HCT116 (cell line): ENCODE measurements at places on chromosomes 7 and 10. TPM values are rescaled to one million over a fixed set of nuclear protein-coding genes. Genes with fewer than 3 reads are reported as not detected.

The GIMAP5 gene
- 0.57 TPM for total RNA-seq

The UCMA gene
- not detected for total RNA-seq

The CFAP70 gene
- total RNA-seq = 2.9 TPM

The ADK gene
- 55.0 TPM for total RNA-seq

The HOXA9 gene
- 91.0 TPM for total RNA-seq

The ADCYAP1R1 gene
- 0.12 TPM for total RNA-seq

The OR6B1 gene
- total RNA-seq = not detected

The KLF6 gene
- total RNA-seq = 82.2 TPM

The ARL3 gene
- total RNA-seq = 13.3 TPM

The ST8SIA6 gene
- total RNA-seq = 1.3 TPM

The MBL2 gene
- total RNA-seq = not detected

The TPST1 gene
- total RNA-seq = 11.4 TPM

DNA sequence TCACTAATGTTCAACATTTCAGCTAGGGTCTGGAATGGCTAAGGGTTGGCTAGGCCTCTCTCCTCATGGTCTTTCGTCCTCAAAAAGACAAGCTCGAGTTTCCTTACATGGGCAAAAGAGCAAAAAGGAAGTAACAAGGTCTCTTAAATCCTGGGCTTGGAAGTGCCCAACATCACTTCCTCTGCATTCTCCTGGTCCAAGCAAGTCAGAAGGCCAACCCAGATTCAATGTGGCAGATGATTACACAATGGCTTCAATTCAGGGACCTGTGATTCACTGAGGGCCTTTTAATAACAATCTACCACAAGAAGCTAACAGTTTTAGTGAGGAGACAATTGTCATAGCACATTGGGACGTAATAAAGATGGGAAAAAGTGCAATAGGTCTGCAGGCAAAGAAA is 4.4 kb upstream of the NUP205 start:
- no peak overlapping the region for H3K27ac ChIP-seq
- no peaks in the 10 kb centered on the region for H3K4me1 ChIP-seq
- no peak overlapping the region for H3K4me3 ChIP-seq

GRCh38 chr10:26516540-26517101 is 78.5 kb downstream of the APBB1IP start:
- no peaks in the 10 kb centered on the region for H3K27me3 ChIP-seq
- H3K4me3 ChIP-seq = no peak overlapping the region
- no peak for DNase-seq
- H3K4me1 ChIP-seq = no peaks in the 10 kb centered on the region

DNA sequence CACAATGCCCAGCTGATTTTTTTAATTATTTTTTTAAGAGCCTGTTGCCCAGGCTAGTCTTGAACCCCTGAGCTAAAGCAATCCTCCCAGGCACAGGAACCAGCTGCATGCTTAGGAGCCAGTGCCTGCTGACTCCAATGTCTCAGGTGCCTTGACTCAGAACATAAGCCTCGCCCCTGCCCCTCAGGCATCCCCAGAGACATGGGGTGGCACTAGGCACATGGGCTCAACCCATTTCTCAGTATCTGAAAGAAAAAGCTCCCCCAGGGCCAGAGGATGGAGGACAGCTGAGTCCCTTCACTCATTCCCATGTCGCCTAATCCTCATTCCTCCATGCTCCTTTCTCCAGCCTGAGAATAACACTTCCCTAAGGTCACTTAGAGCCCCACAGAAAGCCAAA is 39.1 kb downstream of the KCNH2 start:
- 0 out of 2 replicates have a peak, but pooled peaks cover 3% of the 10 kb centered on the region for H3K4me1 ChIP-seq
- H3K4me3 ChIP-seq = no peak overlapping the region
- no peak overlapping the region for H3K27ac ChIP-seq
- no peak for DNase-seq

DNA sequence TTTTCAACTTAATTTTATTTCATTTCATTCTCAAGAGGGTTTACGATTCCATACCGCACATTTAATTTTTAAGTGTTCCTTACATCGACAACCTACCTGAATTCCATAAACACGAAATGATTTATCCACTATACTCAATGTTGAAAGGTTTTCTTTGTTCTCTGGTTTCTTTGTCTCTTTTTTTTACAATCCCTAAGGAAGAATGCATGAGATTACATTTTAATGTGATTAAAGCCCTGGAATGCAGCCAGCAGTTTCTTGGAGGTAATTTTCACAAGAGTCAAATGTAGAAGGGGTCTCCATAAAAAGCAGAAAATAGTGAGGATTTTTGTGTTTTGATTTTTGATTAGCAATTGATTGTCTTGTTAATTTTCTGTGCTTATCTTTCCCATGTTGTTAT is 59.2 kb upstream of the ADCY1 start:
- no peak overlapping the region for H3K4me3 ChIP-seq
- H3K36me3 ChIP-seq = no peaks in the 10 kb centered on the region
- H3K27ac ChIP-seq = no peak overlapping the region
- DNase-seq = no peak
- H3K27me3 ChIP-seq = 0 out of 2 replicates have a peak, but pooled peaks cover 4% of the 10 kb centered on the region

GRCh38 chr10:17673471-17674061 is 29.6 kb downstream of the STAM start:
- H3K27me3 ChIP-seq = no peaks in the 10 kb centered on the region
- DNase-seq = peak; percentile 73
- no peak overlapping the region for H3K4me3 ChIP-seq

DNA sequence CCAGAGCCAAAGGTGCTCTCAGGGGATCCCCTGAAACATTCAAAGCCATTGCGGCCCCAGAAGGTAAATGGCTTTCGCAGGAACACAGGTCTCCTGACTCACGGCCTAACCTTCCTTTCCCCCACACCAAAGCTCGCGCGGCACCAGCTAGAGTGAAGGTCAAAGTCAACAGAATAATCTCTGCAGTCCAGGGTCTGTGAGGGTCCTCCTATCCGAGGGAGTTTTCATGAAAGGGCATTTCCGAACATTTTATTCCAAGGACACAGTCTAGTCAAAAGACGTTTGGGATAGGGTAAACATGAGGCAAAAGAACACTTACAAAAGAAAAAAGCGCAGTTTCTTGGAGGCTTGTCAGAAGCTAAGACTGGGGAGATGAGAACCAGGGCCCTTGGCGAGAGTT is 559 bp upstream of the STEAP2 start:
- H3K4me1 ChIP-seq = peaks cover 9% of the 10 kb centered on the region
- H3K36me3 ChIP-seq = no peaks in the 10 kb centered on the region
- peak overlapping the region; percentile 85 for H3K4me3 ChIP-seq

- no peak for DNase-seq
- no peaks in the 10 kb centered on the region for H3K27me3 ChIP-seq
- no peaks in the 10 kb centered on the region for H3K4me1 ChIP-seq
Observed at GRCh38 chr10:62528441-62528840, 154.3 kb downstream of the ZNF365 start.

GRCh38 chr10:29908962-29909361 is 150.4 kb downstream of the JCAD start:
- H3K4me3 ChIP-seq = no peak overlapping the region
- no peaks in the 10 kb centered on the region for H3K36me3 ChIP-seq
- H3K4me1 ChIP-seq = no peaks in the 10 kb centered on the region
- H3K27ac ChIP-seq = no peak overlapping the region
- H3K27me3 ChIP-seq = peaks cover 4% of the 10 kb centered on the region; the same call in 1 of the 2 replicates

DNA sequence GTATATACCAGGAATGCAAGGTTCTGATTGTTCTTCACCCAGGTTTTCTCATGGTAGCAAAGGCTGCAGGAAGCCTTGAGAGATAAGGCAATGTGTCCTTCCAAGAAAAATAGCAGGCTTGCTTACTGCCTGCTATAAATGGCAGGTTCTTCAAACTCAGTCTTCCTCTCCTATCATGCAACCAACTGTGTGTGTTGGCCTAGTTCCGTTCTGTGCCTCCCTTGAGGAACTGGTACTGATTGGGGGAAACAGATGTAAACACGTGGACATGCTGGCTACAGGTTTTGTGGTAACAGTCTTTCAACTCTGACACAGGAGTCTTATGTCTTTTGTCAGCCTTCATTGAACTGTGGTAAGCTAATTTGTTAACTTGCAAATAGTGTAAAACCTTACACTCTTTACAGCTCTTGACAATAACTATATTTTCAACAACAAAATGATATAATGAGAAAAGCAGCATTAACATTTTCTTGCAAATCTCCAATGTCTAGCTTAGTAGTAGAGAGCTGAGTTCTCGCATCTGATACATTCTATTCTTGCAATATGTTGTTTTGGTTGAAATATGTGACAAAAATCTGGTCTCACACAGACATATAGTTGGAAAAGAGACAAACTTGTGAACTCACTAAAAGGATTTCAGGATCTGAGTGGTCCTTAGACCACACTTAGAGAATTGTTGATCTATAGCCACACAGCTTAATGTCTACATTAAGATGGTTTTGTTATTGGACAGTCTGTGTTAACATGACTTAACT is 54.7 kb upstream of the LSM8 start:
- no peaks in the 10 kb centered on the region for H3K4me1 ChIP-seq
- no peak overlapping the region for H3K4me3 ChIP-seq
- H3K27me3 ChIP-seq = no peaks in the 10 kb centered on the region
- DNase-seq = no peak
- no peaks in the 10 kb centered on the region for H3K36me3 ChIP-seq
- H3K27ac ChIP-seq = no peak overlapping the region

DNA sequence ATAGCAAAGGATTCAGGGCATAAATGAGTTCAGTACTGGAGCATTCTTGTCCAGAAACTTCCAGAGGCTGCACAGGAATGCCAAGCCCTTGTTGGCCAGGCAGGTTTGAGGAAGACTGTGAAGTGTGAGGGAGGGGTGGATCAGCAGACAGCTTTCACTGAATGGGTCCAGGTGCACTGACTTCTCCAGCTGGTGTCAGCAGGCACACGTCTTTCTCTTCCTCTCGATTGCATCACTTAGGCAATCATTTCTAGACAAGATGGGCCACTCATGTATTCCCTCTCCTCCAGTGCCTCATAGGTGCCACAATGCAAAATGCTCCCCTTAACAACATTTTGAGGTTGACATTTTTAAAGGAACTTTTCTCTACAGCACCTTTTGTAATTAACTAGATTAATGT is 15.6 kb upstream of the PLEKHS1 start:
- H3K27me3 ChIP-seq = no peaks in the 10 kb centered on the region
- no peaks in the 10 kb centered on the region for H3K36me3 ChIP-seq
- H3K4me1 ChIP-seq = no peaks in the 10 kb centered on the region
- DNase-seq = no peak

DNA sequence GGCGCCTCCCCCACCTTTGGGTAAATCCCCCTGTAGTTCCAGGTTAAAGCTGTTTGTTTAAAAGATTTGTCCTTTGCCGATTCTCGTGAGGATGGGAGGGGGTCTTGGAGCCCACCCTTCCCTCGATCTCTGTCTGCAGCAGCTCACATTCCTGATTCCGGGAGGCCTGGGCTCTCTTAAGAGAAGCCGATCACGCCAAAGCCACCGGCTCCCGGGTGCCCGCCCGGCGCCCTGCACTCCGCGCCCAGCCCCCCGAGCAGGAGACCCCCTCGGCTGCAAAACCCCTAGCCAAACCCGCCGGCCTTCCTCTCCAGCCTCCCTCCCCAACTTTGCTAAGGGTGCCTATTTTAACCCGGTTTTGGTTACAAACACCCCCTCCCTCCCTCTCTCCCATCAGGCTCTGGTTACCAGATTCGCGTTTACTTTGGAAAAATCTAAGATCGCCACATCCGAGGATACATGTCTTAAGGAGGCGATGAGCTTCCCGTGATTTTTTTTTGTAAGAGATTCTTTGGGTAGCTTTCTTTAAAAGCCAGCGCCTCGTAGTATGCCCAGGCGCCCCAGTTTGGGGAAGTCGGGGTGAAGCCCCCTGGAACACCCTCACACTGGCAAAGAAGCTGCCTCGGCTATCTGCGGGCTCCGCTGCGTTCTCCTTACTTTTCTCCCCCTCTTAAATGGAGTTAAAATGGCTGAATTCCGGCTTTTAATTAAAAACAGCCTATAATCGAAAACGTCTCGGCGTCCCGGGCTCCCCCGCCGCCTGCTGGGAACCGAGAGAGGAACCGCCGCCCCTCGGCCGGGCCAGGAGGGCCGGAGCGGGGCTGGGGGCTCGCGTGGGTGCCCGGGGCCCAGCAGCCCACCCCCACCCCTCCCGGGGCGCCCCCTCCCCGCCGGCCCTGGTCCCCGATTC is 983 bp downstream of the TNRC18 start:
- DNase-seq = no peak
- no peaks in the 10 kb centered on the region for H3K27me3 ChIP-seq
- peak overlapping the region; percentile 91 for H3K4me3 ChIP-seq
- H3K36me3 ChIP-seq = no peaks in the 10 kb centered on the region
- peak overlapping the region; percentile 100 for H3K27ac ChIP-seq

GRCh38 chr10:106513352-106513771 is 651.1 kb downstream of the SORCS1 start:
- H3K4me1 ChIP-seq = no peaks in the 10 kb centered on the region
- DNase-seq = no peak
- no peaks in the 10 kb centered on the region for H3K36me3 ChIP-seq
- no peak overlapping the region for H3K4me3 ChIP-seq
- H3K27ac ChIP-seq = no peak overlapping the region
- no peaks in the 10 kb centered on the region for H3K27me3 ChIP-seq

DNA sequence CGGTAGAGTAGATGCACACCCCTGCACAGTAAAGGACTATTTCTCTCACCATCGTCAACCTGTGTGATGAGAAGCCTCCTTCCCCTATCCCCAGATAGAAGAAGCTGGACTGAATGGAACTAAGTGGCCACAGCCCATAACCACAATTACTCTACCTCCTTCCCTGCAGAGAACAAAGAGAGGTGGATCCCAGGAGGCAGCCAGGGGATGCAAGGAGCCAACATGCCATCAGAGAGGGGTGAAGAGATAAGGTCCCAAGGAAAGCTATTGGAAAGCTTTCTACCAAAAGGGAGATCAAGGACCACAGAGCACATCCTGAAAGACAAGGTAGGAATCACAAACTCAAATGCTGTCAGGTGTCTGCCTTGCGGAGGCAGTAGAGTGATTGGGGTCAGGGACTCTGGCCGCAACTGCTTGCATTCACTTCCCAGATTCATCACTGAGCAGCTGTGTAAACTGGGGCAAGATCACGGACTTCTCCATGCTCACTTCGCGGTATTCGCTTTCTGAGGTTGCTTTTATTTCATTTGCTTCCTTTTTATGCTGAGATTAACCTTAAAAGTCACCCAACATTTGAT is 81.6 kb upstream of the MYO3A start:
- H3K4me1 ChIP-seq = no peaks in the 10 kb centered on the region
- H3K36me3 ChIP-seq = no peaks in the 10 kb centered on the region

- no peaks in the 10 kb centered on the region for H3K4me1 ChIP-seq
- H3K27me3 ChIP-seq = peaks cover 23% of the 10 kb centered on the region; the same call in 1 of the 2 replicates
- H3K4me3 ChIP-seq = no peak overlapping the region
- no peak overlapping the region for H3K27ac ChIP-seq
- no peaks in the 10 kb centered on the region for H3K36me3 ChIP-seq
- DNase-seq = no peak
Observed at GRCh38 chr7:155279787-155280445, 17.8 kb upstream of the INSIG1 start.
